Left colon (tissue), 2 donors: ENCODE measurements at places on chromosomes 3 and 15.

- no peak for DNase-seq
Observed at GRCh38 chr3:135736740-135737139, 228.8 kb upstream of the PPP2R3A start.

DNA sequence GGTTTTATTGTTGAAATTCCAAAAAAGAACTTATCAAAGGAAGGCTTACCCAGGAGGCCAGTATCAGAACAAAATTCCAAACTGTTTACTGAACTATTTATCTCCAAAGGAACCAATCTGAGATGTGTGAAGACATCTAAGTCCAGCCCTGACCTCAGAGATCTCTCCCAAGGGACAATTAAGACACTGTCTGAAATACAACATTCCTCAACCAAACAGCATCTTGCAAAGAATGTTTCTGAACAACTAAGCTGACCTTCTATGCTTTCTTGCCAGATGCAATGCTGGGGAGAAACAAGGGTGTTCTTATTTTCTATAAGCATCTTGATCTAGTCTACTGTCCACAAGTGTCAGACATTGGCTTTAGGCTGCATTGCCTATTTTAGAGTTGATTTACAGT is 13.6 kb downstream of the PDZRN3 start:
- DNase-seq: no peak

GRCh38 chr3:192170659-192171058 is 556.7 kb downstream of the FGF12 start:
- no peak for DNase-seq

- DNase-seq: peak; percentile 35
Observed at GRCh38 chr15:70415398-70415797, 317.7 kb upstream of the TLE3 start.

GRCh38 chr15:29115093-29115991 is 154.3 kb downstream of the NSMCE3 start:
- DNase-seq: no peak

DNA sequence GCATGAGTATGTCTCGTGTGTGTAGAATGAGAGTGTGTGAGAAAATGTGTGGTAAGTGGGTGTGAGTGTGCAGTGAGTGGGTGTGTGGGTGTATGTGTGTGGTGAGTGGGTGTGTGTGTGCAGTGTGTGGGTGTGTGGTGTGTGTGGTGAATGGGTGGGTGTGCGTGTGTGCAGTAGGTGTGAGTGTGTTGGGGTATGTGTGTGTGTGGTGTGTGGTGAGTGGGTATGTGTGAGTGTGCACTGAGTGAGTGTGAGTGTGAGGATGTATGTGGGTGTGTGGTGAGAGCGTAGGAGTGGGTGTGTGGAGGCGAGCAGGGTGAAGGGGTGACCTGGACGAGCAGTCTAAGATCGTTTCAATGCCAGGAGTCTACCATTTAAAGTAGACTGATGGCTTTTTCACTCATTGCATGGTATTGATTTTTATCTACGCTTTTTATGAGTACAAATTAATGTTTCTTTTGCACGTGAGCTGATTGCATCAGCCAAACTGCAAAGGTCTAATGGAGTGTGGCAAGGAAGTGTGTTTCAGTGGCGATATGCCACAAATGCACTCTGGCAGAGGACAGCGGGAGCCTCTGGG is 1.6 kb upstream of the CPN2 start:
- DNase-seq: no peak

- no peak for DNase-seq
Observed at GRCh38 chr3:187213616-187214015, 16.3 kb downstream of the RTP1 start.

GRCh38 chr3:24365168-24365567 is 129.5 kb downstream of the THRB start:
- DNase-seq: peak; percentile 78
